Activated CD4-positive, alpha-beta T cell treated with anti-CD3 and anti-CD28 coated beads for 4 hours (primary cell): ENCODE measurements at places on chromosomes 1 and 21.

GRCh38 chr1:7690076-7690475 is 81.0 kb upstream of the VAMP3 start:
- no peak for DNase-seq

- DNase-seq = no peak
Observed at GRCh38 chr21:26736449-26736848, 108.8 kb downstream of the ADAMTS1 start.

GRCh38 chr1:88350648-88351047 is 333.4 kb upstream of the PKN2 start:
- DNase-seq = no peak

DNA sequence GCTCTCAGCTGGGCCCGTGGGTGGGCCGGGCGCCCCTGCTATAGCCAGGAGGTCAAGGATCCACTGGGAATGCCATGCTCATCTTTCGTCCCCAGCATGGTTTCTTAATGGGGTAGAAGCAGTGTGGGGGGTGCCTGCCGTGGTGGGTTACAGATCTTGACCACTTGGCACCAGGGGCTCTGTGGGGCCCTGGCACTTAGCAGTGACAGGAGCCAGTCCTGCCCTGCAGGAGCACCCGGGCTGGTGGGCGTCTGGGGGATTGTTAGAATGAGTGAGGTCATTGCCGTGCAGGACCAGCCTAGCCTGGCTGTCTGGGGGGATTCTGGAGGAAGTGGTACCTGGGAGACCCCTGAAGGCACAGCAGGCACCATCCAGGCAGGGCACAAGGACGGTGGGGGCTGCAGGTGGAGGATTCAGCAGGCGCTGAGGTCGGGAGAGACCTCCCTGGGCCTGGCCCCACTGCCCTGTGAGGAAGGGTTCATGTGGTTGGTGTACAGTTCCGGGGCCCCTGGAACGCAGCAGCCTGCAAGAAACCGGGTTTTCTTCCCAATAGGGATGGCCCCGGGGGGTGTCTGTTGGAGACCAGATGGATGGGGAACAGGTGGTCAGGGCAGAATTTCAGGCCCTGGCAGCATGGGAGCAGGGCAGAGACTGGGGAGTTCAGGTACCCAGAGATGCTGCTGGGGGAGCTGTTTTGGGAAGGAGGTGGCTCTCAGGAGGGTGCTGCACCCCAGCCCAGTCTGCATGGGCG is 4.8 kb downstream of the AIRE start:
- no peak for DNase-seq

DNA sequence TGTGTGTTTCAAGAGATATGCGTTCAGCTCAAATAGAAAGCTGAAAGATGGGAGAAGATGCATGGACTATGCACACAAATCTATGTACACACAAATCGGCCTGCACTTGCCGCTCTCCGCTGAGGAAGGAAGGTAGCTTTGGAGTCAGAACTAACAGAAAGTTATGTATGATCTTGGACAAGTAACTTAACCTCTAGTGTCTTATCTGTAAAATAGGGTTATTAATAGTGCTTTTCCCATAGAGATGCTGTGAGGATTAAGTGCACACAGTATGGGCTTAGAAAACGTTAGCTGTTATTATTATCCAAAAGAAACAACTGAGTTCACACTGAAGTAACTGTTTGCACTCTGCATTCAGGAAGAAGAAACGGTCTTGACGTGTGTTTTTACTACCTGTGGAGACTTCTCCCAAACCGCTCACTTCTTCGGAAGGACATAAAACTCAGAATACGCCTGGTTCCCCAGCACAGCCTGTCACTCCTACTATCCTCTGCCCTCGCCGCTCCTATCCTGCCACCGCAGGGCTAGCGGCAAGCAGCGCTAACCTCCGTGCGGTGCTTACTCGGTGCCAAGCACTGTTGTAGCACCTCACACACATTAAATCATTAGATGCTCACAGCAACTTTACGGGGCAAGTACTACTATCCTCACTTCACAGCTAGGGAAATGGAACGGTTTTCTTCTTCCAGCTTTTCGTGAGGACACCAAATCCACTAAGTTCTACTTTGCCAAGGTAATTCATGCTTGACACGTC is 1.3 kb downstream of the TGFBR3 start:
- DNase-seq = peak; percentile 23

GRCh38 chr1:89833183-89834082 is 12.6 kb downstream of the LRRC8D start:
- no peak for DNase-seq

- DNase-seq = no peak
Observed at GRCh38 chr1:14571810-14572767, 26.4 kb upstream of the KAZN start.

GRCh38 chr1:24964811-24965570 is 34.9 kb upstream of the RUNX3 start:
- peak; percentile 89 for DNase-seq

GRCh38 chr21:44459712-44460440 is 4.6 kb downstream of the LRRC3 start:
- no peak for DNase-seq

GRCh38 chr1:245365095-245366020 is 210.6 kb downstream of the KIF26B start:
- no peak for DNase-seq

DNA sequence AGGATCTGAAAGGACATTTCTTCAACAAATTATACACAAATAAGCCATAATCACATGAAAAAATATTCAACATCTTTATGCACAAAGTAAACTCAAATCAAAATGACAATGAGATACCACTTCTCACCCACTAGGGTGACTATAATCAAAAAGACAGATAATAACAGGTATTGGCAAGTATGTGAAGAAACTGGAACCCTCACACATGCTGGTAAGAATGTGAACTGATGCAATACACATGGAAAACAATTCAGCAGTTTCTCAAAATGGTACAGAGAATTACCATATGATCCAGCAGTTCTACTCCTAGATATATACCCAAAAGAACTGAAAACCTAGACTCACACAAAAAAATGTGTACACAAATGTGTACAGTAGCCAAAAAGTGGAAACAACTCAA is 62.5 kb downstream of the CHD5 start:
- no peak for DNase-seq

DNA sequence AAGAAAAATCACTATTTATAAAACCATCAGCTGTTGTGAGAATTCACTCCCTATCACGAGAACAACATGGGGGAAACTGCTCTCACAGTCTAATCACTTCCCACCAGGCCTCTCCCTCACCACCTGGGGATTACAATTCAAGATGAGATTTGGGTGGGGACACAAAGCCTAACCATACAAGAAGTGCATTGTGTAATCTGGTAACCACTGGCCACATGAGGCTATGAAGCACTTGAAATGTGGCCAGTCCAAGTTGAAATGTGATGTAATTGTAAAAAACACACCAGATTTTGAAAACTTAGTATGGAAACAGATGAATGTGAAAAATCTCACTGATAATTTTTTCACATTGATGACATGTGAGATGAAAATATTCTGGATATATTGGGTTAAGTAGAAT is 293.8 kb downstream of the TTLL7 start:
- DNase-seq = no peak

- no peak for DNase-seq
Observed at GRCh38 chr1:193260056-193260745, 73.8 kb upstream of the B3GALT2 start.

DNA sequence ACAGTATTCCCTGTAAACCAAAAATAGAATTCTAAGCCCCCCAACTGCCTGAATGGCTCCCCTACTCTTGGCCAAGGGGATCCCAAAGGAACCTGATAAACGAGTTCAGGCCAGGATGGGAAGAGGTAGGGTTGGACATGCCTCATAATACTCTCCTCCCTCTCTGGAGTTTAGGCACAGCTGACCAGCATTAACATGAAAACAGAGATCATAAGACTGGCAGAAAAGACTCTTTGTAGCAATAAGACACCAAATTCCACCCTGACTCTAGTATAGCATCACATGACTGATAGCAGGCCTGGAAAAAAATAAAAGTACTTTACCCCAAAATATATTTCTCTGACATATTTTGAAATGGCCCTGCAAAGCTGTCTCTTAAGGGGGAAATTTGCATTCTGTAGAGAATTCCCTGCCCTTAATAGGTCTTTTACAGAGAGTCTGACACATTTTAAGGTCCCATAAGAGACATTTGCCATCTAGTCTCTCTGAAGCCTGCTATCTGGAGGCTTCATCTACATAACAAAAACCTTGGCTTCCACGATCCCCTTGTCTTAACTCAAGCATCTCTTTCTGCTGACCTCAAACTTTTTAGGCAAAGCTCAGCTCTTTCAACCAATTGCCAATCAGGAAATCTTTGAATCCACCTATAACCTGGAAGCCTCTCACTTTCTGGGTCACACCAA is 55.9 kb downstream of the SIK1 start:
- DNase-seq = no peak

GRCh38 chr1:161209790-161210409 is 5.2 kb upstream of the FCER1G start:
- peak; percentile 70 for DNase-seq

GRCh38 chr1:97903626-97904025 is 17.2 kb downstream of the DPYD start:
- DNase-seq = no peak

GRCh38 chr1:113088972-113089371 is 16.0 kb downstream of the LRIG2 start:
- DNase-seq = no peak

DNA sequence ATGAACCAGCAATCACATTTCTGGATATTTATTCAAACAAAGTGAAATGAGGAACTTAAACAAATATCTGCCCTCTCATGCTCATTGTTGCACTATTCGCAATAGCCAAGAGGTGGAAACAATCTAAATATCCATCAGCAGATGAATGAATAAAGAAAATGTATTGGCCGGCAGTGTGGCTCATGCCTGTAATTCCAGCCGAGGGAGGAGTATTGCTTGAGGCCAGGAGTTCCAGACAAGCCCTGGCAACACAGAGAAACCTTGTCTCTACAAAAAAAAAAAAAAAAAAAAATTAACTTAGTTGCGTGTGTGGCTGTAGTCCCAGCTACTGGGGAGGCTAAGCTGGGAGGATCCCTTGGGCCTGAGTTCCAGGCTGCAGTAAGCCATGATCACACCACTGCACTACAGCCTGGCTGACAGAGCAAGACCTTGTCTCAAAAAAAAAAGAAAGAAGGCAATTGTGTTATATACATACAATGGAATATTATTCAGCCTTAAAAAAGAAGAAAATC is 191.4 kb downstream of the AKT3 start:
- DNase-seq = no peak

DNA sequence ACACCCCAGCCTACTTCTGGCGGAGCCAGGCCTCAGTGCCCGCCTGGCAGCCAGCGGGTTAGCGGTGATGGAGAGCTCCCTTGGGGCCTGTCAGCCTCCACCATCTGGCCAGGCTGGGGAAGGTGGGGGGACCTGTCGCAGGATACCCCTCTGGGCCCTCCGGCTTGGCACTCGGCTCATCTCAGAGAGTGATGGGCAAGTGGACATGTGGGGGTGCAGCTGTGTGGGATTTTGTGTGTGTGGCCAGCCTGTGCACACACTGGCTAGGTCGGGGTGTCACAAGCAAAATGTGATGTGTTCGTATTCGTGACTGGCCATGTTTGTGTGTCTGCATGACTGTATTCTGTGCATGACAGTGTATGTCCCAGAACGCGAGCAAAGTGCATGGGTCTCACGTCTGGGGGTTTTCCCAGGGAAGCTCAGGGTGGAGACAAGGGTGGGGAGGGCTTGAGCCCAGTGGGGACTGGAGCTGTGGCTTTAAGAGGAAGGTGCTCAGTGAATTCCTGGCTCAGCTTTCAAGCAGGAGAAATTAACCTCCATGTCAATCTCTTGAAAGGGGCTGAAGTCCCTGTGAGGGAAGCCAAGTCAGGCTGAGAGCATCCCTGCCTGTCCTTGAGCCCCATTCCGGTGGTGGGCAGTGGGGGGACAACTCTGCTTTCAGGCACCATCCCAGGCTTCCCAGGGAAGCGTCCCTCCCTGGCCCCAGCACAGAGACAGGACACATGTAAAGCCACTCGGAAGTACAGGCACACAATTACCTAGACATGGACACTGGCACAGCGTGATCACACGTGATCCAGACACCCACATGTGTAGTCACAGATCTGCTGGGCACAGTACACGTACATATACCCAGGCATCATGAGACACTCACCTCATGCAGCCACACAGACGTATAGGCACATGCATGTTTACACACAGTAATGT is 21.1 kb upstream of the ADGRB2 start:
- DNase-seq = no peak

- no peak for DNase-seq
Observed at GRCh38 chr1:67534627-67535065, 104.4 kb upstream of the SERBP1 start.

GRCh38 chr1:25876693-25877077 is 1.2 kb upstream of the PAQR7 start:
- DNase-seq = no peak

DNA sequence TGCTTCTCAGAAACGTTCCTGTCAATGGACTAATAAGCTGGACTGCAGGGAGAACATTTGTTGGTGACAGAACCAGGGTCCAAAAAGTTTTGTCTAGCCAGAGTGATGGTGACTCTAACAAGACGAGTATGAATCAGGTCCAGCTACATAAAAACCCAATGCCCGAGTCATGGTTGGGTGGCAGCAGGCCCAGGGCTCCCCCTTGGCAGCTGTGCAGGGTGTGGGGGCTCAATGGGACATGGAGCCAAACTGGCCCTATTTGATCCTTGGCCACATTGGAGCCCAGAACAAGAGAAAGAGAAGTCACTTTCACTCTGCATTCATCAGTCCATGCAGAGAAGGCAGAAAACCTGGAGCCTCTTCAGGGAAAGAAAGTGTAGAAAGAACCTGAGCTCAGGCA is 37.9 kb upstream of the TENT5C start:
- DNase-seq = no peak

DNA sequence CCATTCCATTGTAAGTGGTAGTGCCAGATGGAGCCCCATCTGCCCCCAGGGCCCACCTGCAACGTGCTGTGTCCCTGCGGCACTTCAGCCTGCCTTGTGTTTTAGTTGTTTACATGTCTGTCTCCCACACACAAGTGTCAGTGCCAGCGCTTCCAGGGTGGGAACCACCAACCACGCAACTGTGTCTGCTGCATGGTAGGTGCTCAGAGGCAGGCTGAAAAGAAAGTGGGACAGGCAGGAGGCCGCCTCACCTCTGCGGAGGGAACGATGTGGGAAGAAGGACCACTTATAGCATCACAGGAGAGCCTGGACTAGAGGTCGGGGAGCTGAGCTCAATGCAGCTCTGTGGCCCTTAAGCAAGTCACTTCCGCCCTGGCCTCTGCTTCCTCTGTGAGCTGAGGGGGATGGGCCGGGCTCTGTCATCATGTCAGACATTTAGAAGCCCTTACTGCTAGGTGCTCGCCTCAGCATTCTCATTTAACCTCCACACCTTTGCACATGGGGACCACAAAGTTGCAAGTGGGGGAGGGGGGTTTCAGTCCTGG is 17.9 kb downstream of the SLC9A1 start:
- DNase-seq = peak; percentile 66

GRCh38 chr21:24941316-24942185 is 665.7 kb downstream of the MRPL39 start:
- no peak for DNase-seq

GRCh38 chr1:16015960-16016901 is 1.6 kb downstream of the HSPB7 start:
- DNase-seq = no peak
